ENCODE measurements at places on chromosomes 11 and 22.

DNA sequence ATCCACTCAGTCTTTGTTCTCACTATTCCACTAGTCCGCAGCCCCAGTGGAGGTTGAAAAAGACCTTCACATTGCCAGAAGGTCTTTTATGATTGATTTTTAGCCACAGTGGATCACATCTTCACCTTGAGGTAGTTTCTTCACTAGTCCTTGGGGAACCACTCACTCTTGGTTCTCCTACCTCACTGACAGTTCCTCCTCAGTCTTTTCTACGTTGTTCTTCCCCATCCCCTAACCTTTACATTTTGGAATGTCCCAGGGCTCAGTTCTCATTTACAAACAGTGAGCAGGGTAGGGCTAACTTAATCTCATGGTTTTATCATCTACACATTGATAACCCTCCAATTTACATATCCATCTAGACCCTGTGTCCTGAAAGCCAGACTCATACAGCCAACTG, 316.4 kb upstream of the SORL1-AS1 start:
- H3K36me3 ChIP-seq, result no peaks in the 10 kb centered on the region
- H3K4me3 ChIP-seq, result no peak overlapping the region
- H3K4me1 ChIP-seq, result no peaks in the 10 kb centered on the region
- no peaks in the 10 kb centered on the region for H3K27me3 ChIP-seq
- no peak for DNase-seq

- no peak overlapping the region for H3K27ac ChIP-seq
- H3K36me3 ChIP-seq, result no peaks in the 10 kb centered on the region
- H3K4me1 ChIP-seq, result no peaks in the 10 kb centered on the region
- no peak for DNase-seq
- no peak overlapping the region for H3K4me3 ChIP-seq
Measured at GRCh38 chr22:35155403-35156025, 89.6 kb downstream of the ISX start.

DNA sequence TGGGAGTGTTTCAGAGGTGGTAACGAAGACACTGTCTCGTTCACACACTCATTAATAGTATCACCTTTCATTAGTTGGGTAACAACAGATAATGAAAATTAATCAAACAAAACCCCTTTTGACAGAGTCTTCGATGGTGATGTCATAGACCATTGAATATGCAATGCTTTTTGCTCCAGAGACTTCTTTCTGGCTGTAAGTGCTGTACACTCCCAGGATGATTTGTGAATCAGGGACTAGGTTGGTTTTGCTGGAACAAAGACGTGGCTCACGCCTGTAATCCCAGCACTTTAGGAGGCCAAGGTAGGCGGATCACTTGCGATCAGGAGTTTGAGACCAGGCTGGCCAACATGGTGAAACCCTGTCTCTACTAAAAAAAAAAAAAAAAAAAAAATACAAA, 9.5 kb upstream of the RASSF10 start:
- no peak overlapping the region for H3K4me3 ChIP-seq
- no peaks in the 10 kb centered on the region for H3K36me3 ChIP-seq
- no peaks in the 10 kb centered on the region for H3K27me3 ChIP-seq
- H3K4me1 ChIP-seq, result 0 out of 2 replicates have a peak, but pooled peaks cover 2% of the 10 kb centered on the region

DNA sequence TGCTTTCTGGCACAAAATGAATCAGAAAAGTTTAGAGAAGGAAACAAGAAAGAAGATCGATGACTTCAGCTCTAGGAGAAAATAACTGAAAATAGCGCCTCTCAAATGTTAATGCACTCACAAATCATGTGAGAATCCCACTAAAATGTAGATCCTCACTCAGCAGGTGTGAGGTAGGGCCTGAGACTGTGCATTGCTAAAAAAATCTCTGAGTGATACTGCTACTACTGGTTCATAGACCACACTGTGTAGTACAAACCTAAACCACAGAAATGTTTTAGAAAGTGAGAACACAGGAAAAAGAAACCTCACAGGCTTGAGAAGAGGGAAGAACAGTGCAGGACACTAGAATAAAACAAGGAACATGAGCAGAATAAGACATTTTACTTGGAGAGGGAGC, 2.0 kb downstream of the OR8D4 start:
- H3K27ac ChIP-seq, result no peak overlapping the region
- no peaks in the 10 kb centered on the region for H3K36me3 ChIP-seq
- no peaks in the 10 kb centered on the region for H3K27me3 ChIP-seq
- no peak overlapping the region for H3K4me3 ChIP-seq
- DNase-seq, result no peak
- no peaks in the 10 kb centered on the region for H3K4me1 ChIP-seq

DNA sequence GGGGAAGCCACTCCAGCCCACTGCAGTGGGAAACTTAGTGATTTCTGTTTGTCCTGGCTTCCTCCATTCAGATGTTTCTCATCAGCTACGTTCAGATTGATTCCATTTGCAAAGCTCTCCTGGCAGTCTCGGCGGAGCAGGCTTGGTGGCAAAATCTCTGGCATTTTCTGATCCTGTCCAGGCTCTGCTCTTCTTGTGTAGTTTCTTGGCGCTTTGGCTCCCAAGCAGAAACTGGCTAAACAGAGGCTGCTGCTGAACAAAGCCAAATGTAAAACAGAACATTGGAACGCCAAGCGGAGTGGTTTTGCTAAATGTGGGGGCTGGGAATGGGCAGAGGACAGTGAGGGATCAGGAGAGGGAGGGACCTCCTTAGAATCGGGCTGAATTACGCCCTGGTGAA, 36.7 kb downstream of the ADAMTS8 start:
- no peaks in the 10 kb centered on the region for H3K4me1 ChIP-seq
- no peaks in the 10 kb centered on the region for H3K36me3 ChIP-seq
- H3K27ac ChIP-seq, result no peak overlapping the region
- no peaks in the 10 kb centered on the region for H3K27me3 ChIP-seq
- no peak overlapping the region for H3K4me3 ChIP-seq

- H3K36me3 ChIP-seq, result no peaks in the 10 kb centered on the region
- no peak overlapping the region for H3K4me3 ChIP-seq
- no peak overlapping the region for H3K27ac ChIP-seq
- H3K27me3 ChIP-seq, result no peaks in the 10 kb centered on the region
- no peak for DNase-seq
Measured at GRCh38 chr22:45919504-45920286, 57.3 kb downstream of the WNT7B start.

DNA sequence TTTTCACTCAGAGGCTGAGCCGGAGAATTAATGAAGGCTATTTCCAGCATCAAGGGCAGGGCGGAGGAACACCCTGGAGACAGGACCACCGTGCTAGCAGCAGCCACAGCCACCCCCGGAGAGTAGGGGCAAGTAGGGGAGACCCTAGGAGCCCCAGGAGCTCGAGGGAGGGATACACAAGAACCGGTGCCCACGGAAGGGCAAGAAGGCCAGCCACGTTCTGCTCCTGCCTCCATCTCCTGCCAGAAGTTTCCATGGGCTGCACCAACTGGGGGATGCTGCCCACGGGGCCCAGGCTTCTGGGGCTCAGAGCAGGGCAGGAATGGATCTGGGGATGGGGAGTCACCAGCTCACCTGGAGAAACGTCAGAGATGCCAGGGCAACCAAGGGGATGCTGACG, 626.8 kb downstream of the TBC1D22A start:
- H3K27ac ChIP-seq, result no peak overlapping the region
- H3K4me1 ChIP-seq, result no peaks in the 10 kb centered on the region
- no peaks in the 10 kb centered on the region for H3K27me3 ChIP-seq
- H3K36me3 ChIP-seq, result no peaks in the 10 kb centered on the region
- no peak for DNase-seq

All from iPS DF 6.9 (cell line).